ENCODE measurements at places on chromosomes 16 and 17. TPM values are rescaled to one million over a fixed set of nuclear protein-coding genes. Genes with fewer than 3 reads are reported as not detected.

GRCh38 chr16:74297145-74297665 is 591 bp downstream of the PSMD7 start:
- DNase-seq, result no peak

TBC1D3C gene
- total RNA-seq, result not detected

GRCh38 chr17:8969901-8970300 is 4.4 kb upstream of the PIK3R5 start:
- DNase-seq, result no peak

PIRT gene
- 0.42 TPM for total RNA-seq

ST6GALNAC1 gene
- total RNA-seq, result 4.9 TPM
